Activated naive CD8-positive, alpha-beta T cell treated with anti-CD3 and anti-CD28 coated beads for 36 hours (primary cell): ENCODE measurements at places on chromosomes 1 and 21. TPM values are rescaled to one million over a fixed set of nuclear protein-coding genes. Genes with fewer than 3 reads are reported as not detected.

DNA sequence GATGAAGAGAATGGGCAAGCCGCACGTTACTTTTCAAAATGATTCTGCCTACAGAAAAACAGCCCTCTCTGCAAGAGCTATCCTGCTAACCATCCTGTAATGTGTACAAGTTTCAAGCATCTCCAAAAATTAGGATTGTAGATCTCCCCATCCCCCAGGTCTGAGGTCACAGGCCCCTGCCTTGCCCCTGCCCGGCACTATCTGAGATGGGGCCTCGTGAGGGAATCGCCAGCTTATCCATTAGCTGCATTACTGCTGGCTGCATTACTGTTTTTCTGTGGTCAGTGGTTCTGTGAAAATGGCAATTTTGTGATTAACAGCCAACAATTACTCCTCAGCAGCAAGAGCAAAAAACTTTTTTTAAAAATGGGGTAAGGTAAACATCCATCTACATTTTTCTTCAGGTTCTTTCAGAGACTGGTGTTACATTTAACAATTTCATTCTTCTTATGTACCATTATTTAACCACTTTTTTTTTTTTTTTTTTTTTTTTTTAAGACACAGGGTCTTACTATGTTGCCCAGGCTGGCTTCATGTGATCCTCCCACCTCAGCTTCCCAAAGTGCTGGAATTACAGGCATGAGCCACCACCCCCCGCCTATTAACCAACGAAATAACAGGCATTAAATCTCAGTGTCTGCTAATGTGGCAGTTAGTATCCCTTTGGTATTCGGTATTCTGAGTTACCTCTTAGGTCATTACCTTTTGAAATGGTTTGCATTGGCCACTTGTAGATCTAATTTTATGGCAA lies 83.8 kb downstream of the MRPL37 start:
- no peaks in the 10 kb centered on the region for H3K27me3 ChIP-seq
- no peak for DNase-seq
- H3K36me3 ChIP-seq: peaks cover 23% of the 10 kb centered on the region
- no peak overlapping the region for H3K4me3 ChIP-seq

- H3K27ac ChIP-seq: no peak overlapping the region
- H3K27me3 ChIP-seq: no peaks in the 10 kb centered on the region
- H3K4me3 ChIP-seq: no peak overlapping the region
- H3K4me1 ChIP-seq: no peaks in the 10 kb centered on the region
- H3K36me3 ChIP-seq: no peaks in the 10 kb centered on the region
- DNase-seq: no peak
These were observed 197.1 kb upstream of the PBX1 start for GRCh38 chr1:164361927-164362326.

The TCHH gene
- 0.12 TPM for total RNA-seq

The PTGFR gene
- total RNA-seq: not detected
